ENCODE measurements at places on chromosomes 3 and 15.

GRCh38 chr3:45008117-45008516 is 18.0 kb upstream of the CLEC3B start:
- DNase-seq = peak; percentile 65

DNA sequence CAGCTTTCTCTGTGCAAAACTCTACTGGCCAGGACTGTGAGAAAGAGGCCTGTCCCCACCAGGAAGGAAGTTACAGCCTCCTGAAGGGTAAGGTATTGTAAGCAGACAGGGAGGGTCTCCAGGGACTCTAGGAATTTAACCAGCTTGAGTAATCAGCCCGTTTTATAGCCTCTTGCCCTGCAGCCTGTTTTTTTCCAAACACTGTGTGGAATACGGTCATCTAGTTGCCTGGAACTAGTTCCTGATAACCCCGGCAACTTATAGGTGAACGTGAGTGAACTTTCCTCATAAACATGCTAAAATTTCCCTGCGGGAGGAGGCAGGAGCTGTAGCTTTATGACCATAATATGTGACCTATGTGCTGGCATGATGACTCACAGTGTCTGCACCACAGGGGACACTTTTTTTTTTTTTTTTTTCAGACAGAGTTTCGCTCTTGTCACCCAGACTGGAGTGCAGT is 60.1 kb upstream of the DAZL start:
- no peak for DNase-seq

DNA sequence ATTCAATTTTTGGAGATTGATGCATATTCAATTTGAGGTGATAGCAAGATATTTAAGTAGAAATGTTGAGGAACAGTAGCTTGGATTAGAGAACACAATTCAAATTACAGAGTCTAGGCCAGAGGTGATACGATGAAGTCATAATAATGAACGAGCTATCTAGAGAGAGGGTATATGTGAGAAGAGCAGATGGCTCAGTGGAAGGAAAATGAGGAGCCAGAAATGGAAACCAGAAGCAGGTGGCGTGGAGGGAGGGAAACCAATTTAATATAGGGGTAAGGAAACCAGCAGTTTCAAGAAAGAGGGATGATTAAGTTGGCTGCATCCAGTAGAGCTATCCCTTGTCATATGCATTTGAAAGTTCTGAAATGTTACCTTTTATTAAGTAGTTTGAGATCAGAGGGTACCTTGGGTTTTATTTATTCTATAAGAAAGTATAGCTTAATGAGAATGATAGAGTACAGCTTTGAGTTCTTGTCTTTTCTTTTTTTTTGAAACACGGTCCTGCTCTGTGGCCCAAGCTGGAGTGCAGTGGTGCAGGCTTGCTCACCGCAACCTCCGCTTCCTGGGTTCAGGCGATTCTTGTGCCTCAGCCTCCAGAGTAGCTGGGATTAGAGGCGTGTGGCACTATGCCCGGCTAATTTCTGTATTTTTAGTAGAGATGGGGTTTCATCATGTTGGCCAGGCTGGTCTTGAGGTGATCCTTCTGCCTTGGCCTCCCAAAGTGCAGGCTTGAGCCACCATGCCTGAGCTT is 22.1 kb downstream of the NCK1 start:
- no peak for DNase-seq

DNA sequence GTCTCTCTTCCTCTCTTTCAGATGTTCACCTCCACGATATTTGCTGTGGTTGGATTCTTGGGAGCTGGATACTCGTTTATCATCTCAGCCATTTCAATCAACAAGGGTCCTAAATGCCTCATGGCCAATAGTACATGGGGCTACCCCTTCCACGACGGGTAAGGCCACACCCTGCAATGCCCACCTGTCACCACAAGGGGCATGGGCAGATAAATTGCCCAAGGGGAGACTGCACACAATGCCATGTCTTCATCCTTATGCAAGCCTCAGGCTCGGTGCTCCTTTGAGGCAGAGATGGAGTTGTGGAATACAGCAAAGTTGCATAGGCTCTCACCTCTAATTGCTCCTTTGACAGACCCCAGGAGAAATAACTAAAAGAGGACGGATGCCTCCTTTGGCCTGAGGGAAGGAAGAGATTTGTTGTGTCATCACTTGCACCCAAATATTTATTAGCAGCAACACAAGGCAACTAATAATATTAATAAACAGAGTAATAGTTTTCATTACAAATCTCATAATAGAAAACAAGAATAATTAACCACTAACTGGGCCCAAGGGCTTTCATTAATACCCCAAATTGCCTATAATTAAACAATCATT is 13.2 kb downstream of the TM4SF4 start:
- DNase-seq = no peak

GRCh38 chr15:59723687-59724346 is 34.7 kb upstream of the BNIP2 start:
- DNase-seq = no peak

DNA sequence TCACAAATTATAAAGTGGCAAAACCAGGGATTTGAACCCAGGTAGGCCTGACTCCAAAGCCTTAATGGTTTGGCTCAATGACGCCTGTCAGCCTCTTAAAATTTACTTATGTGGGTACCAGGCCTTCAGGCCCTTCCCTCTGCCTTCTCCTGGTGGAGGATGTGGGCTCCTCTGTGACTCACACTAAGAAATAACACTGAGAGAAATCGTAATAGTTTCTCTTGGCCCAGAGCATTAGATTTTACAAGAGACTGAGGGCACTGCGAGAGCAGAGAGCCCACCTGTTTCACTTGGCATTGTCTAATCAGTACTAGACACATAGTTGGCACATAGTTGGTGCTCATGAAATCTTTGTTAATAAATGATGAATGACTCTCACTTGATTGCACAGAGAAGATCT is 505.2 kb downstream of the SHQ1 start:
- DNase-seq = peak; percentile 61

DNA sequence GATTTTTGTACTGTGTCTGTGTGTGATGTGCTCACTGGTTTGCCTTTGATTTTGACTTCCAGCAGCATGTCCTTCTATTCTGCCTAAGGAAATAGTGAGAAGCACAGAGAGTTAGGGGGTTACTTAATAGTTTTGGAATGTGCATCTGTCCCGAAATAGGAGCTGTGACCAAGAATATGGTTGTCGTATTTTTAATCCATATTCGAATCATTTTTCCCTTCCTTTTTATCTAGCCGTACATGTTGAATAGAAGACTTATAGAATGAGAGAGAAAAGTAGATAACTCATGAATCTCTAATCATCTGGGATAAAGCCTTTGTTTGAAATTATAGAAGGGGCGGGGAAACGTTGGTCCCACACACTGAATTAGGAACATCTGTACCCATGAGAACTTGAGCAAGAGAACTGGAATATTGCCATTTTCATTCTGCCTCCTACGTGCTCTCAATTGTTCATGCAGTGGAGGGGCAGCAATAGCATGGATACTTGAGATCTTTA is 23.6 kb downstream of the CRTC3 start:
- DNase-seq = no peak

DNA sequence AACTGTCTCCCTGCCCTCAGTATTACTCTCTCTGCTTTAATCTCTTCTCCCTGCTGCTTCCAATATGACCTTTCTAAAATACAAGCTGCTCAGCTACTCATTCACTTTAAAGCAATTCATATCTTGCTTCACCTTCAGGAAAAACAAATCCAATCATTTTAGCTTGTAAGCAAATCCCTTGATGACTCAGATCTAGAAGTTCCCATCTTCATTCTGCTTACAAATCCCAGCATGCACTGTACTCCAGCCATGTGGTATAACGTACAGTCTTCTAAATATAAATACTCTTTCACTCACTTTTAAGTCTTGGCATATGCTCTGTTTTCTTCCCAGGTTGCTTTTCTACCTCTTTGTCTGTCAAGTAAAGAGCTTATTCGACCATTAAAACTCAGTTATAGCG is 1009.1 kb upstream of the SEMA6D start:
- no peak for DNase-seq

GRCh38 chr15:67521029-67521782 is at the start of gene C15orf61:
Gene C15orf61, plus strand, starts transcription at chr15:67521131. Its CDS starts 118 bp downstream, at chr15:67521249.
- peak; percentile 59 for DNase-seq
